ENCODE measurements at places on chromosomes 5 and 9. TPM values are rescaled to one million over a fixed set of nuclear protein-coding genes. Genes with fewer than 3 reads are reported as not detected.

Gene PPIC
- 21.3 TPM for polyA plus RNA-seq

Gene IFNA2
- polyA plus RNA-seq = not detected

Gene PCDHGA4
- 3.8 TPM for polyA plus RNA-seq

Gene ZNF608
- polyA plus RNA-seq = 7.5 TPM

Gene GKAP1
- polyA plus RNA-seq = 11.9 TPM

Gene CFAP90
- 1.0 TPM for polyA plus RNA-seq

Gene DMRT1
- not detected for polyA plus RNA-seq

Gene TAS2R1
- polyA plus RNA-seq = not detected

Gene CENPH
- 4.3 TPM for polyA plus RNA-seq

Gene SEMA6A
- polyA plus RNA-seq = 26.3 TPM

Gene SPINK1
- polyA plus RNA-seq = not detected

Gene CHSY3
- polyA plus RNA-seq = 5.5 TPM

Gene DIRAS2
- not detected for polyA plus RNA-seq

Gene PRSS3
- polyA plus RNA-seq = not detected

Gene ADAMTS12
- polyA plus RNA-seq = 5.0 TPM

Gene FOXE1
- polyA plus RNA-seq = not detected

Gene DND1
- polyA plus RNA-seq = not detected

Gene SYNPO
- 86.9 TPM for polyA plus RNA-seq

Gene CYSRT1
- polyA plus RNA-seq = not detected

Gene PLPPR1
- 0.07 TPM for polyA plus RNA-seq

Gene DDX4
- polyA plus RNA-seq = not detected

Gene KIF24
- 0.47 TPM for polyA plus RNA-seq

Gene ENTPD2
- 0.82 TPM for polyA plus RNA-seq

Gene GRM6
- polyA plus RNA-seq = not detected

Gene DNLZ
- polyA plus RNA-seq = 1.8 TPM

Gene SPATA31D4
- polyA plus RNA-seq = not detected

Gene JAKMIP2
- polyA plus RNA-seq = 7.0 TPM

Gene CCNI2
- 0.32 TPM for polyA plus RNA-seq

Gene GFPT2
- 18.5 TPM for polyA plus RNA-seq

Gene ENTREP1
- polyA plus RNA-seq = 24.5 TPM

Gene OR1N1
- not detected for polyA plus RNA-seq

Gene GHR
- polyA plus RNA-seq = 17.4 TPM

Gene MYORG
- 7.8 TPM for polyA plus RNA-seq

Gene DENND4C
- 18.7 TPM for polyA plus RNA-seq

Measured in ovary (tissue), 10 donors.